NCI-H446 (cell line): ENCODE measurements at places on chromosomes 3 and 15.

GRCh38 chr3:9108876-9109567, 140.4 kb downstream of the SRGAP3 start:
- DNase-seq: no peak

DNA sequence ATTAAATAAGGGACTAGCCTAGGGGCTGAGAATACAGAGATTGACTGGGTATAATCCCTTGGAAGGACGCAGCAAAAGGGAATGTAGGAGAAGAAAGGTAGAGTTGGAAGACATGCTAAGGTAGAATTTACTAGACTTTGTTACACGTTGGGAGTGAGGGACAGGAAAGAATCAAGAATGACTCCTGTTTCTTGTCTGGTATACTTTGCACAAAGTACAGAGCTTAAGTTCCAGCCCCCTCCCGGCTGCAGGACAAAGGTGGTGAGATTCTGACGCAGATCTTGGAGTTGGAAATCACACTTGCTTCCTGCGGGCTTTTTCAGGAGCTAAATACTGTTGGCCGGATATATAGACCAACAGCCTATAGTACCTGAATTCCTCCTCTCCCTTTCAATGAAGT, 895 bp downstream of the HYKK start:
- no peak for DNase-seq

- no peak for DNase-seq
Measured at GRCh38 chr3:126828306-126828705, 124.3 kb downstream of the CHCHD6 start.

DNA sequence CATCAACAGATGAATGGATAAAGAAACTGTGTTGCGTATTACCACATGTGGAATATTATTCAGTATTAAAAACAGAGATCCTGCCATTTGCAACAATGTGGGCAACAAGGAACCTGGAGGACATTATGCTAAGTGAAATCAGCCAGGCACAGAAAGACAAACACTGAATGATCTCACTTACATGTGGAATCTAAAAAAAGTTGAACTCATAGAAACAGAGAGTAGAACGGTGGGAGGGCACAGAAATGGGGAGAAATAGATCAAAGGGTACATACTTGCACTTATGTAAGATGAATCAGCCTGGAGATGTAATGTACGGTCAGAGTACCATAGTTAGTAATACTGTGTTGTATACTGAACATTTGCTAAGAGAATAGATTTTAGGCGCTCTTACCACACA, 29.8 kb upstream of the MUC13 start:
- no peak for DNase-seq

DNA sequence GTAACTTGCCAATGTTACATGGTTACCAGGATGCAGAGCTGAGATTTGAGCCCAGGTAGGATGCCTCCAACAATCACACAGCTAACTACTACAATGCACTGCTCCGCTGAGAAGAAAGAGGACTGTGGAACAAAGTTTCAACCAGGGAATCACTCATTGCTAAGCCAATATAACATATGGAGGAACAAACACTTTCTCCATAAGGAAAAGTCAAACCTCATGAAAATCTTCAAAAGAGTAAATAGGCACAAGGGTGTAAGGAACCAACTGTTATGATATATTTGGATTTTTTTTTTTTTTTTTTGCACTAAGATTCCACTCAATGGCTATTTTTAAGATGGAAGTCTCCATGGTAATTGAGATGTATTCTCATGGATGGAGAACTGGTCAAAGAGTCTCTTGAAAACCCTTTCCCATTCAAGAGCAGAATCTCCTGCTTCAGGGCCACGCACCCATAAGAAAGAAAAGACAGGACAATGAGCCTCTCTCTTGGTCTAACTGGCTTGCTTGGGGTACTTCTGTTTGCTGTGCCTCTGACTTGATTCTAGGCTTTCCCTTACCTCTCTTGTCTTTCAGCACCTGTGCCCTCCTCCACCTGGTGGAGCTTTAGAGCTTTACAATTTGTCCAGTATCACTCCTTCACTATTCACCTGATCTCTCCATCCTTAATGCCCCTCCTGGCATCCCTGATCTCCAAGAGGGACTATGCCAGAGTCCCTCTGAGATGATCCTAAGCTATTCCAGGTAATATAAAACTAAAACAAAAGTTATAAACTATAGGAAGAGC, 252.8 kb downstream of the NTRK3 start:
- no peak for DNase-seq

DNA sequence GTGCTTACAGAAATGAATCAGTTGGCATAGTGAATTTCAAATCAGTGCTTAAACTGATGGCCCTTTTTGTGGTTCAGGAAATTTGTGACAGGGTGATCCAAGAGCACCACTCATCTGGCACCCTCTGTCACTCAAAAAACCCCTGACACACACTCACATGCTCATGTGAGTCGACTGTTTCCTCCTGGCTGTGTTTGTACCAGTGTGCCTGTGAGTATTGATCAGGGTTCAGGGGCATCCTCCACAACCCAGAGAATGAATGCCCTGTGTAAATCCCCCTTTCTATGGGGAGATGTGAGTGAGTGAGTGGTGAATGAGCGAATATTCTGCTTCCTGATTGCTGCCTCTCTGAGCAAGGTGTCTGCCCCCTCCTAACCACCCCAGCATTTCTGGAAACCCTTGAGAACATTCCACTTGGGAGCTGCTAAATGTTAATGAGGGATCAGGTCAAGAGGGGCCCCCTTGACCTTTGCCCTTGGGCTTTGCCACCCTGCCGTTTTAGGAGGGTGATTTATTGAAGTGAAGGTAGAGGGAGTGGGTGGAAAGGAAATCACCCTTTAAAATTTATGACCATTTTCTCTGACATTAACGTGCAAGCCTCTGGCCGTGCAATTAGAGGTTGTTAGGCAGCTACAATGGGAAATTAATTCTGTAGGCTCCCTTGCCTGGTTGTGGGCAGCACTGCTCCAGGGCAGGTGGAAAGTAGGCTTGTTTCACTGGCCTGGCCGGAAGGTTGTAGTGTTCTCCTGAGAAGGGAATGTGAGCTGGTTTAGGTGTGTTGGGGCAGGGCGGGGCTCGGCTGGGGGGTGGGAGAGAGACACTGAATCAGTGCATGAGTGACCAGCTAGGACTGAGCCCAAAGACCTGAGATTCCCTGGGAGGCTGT, 87.2 kb downstream of the SLCO3A1 start:
- DNase-seq: no peak

DNA sequence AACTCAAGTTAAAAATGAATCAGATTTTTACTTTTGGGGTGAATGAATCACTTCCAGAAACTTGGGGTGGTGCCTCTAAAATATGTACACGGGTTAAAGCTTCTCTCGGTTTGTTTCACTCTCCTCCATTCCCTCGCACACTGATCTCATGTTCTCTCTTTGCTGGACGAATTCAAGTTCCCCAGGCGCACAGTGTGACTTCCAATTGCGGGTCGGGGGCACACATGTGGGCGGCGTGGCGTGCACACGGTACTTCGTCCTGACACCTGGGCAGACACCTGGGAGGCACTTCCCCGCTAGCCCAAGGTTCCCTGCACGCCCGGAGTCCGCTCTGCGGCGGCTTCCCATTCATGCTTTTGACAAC, 692 bp downstream of the SCAANT1 start:
- no peak for DNase-seq

DNA sequence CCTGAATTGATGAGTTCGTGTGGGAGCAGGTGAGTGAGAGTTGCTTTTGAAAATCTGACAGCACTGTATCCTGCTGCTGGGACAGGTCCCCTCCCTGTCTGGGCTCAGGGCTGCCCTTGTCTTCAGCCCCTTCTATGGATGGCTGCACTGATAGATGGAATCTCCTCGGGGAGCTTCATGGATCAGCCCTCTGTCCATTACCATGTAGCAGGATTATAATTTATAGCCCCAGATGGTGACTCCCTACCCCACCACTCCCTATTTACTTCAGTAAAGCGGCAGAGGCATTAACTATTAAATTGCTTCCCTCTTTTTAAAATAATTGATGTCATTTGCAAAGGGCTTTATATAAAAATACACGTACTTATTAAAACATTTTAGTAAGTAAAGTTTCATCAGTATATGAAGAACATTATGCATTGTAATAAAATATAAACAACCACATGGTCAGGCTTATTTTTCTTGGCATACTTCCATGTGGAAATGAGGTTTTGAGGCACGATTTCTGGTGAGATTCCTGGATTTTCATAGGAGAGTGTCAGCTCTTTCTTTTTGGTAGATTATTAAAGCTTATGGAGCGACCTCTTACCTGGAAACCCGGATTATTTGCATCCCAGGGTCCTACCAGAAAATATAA, 38.5 kb downstream of the MAP3K13 start:
- peak; percentile 87 for DNase-seq

GRCh38 chr3:112681822-112682325, 40.9 kb upstream of the CCDC80 start:
- DNase-seq: no peak

DNA sequence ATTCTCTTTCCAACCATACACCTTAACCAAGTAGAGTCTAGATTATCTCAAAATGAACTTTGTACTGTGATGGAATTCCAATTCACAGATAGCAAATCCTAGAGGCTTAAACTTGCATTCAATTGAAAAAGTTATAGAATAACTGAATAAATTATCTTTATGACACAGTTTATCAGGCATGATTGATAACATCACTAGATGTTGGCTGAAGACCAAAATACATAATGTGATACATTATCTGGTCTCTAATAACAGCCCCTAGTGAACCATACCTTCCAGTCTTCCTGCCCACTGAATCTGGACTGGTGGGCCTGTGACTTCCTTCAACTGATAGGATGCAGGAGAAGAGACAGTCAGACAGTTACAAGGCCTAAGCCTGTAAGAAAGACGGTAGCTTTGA, 165.2 kb upstream of the CMC1 start:
- no peak for DNase-seq

- no peak for DNase-seq
Measured at GRCh38 chr15:52737720-52738119, 52.4 kb downstream of the ONECUT1 start.

GRCh38 chr15:82650046-82650670, 3.0 kb upstream of the CPEB1 start:
- DNase-seq: no peak

DNA sequence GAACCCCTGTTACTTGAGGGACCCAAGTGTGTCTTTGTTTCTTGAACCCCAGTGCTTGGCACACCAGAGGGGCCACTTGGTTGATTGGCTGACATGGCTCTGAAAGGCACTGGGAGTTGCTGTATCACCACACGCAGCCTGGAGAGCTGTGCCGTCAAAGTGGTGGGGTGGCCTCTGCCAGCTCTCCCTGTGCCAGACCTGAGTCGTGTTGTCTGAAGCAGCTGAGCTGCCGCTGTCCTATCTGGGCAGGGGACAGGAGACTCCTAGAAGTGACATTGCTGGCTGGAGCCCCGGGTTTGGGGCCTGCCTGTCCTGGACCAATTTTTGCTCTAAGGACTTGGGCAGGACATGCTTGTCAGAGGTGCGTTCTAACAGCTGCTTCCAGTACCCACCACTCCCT, 5.5 kb upstream of the SNX22 start:
- DNase-seq: no peak
